ENCODE measurements at places on chromosomes 4 and X.

- no peak for DNase-seq
These were observed 2.2 kb downstream of the SNX25 start for GRCh38 chr4:185211641-185212040.

DNA sequence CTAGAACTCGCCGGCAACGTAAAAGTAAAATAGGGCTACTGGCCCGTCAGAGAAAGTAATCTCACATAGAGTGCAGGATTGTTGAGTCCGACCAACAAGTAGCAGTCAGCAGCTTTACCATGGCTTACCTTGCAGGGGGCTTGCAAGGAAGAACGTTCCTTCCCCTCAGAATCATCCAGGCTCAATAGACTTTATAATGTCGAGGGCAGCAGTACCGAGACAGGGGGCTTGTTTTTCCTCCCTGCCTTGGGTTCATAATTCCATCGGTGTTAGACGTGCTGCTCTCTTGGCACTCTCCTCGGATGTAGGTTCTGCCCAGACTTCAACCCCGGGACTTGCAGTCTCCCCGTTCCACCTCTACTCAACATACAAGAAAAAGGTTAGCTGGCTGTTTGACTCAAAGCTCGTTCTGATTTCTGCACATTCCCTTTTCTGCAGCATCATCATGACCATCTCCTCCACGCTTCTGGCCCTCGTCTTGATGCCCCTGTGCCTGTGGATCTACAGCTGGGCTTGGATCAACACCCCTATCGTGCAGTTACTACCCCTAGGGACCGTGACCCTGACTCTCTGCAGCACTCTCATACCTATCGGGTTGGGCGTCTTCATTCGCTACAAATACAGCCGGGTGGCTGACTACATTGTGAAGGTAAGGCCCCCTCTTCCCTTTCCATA is 1.5 kb downstream of the SLC10A4 start:
- DNase-seq: no peak

GRCh38 chr4:168744021-168744420 is 247.2 kb downstream of the PALLD start:
- DNase-seq: no peak

GRCh38 chrX:152306331-152306730 is 144.8 kb downstream of the GABRA3 start:
- DNase-seq: no peak

DNA sequence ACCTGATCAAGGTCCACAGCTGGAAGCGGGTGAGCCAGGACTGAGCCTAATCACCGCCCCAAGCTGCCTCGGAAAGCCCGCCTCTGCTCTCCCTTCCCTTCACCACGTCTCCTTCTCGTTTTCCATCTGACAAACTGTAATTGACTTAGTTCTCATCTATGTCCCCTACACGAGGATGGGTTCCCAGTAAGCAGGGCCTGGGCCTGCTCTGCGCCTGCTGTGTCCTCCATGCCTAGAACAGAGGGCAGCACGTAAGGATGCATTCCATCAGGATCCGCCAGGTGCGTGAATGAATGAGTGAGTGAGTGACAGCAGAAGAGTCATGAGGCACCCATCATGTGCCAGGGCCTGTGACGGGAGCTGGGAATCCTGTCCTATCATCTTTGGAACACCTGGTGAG is 86.7 kb downstream of the JAKMIP1 start:
- DNase-seq: no peak

DNA sequence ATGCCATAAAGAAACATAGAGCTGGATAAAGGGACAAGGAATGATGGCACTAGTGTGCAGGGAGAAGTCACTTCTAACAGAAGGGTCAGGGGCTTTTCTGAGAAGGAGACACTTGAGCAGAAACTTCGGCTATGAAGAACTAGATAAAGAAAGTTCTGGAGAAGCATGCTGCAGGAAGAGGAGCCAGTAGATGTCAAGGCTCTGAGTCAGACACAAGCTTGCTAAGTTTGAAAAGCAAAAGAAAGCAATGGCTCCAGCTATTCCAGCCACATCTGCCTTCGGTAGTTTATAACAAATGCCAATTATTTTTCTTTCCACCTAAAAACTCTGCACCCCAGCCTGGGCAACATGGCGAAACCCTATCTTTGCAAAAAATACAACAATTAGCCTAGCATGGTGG is 7.5 kb downstream of the NUDT6 start:
- DNase-seq: no peak

- no peak for DNase-seq
These were observed 8.4 kb upstream of the SH3RF1 start for GRCh38 chr4:169279108-169279507.

DNA sequence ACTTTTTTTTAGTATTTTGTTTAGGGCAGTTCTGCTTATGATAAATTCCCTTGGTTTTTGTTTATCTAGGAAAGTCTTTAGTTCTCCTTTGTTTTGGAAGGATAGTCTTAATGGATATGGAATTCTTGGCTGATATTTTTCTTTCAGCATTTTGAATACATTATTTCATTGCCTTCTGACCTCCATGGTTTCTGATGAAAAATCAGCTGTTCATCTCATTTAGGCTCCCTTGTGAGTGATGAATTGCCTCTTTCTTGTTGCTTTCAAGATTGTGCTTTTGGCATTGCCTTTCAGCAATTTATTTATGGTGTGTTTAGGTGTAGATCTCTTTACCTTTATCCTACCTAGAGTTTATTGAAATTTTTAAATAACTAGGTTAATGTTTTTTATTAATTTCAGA is 41.5 kb upstream of the LCORL start:
- no peak for DNase-seq

DNA sequence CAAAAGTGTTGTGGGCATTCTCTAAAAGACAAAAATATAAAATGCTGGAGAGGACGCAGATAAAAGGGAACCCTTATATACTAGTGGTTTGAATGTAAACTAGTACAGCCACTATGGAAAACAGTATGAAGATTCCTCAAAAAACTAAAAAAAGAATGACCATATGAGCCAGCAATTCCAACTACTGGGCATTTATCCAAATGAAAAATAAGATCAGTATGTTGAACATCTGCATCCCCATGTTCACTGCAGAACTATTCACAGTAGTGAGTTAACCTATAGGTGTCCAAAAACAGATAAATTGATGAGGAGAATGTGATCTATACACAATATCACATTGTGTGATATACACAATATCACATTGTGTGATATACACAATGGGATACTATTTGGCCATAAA is 1615.3 kb downstream of the PCDH18 start:
- no peak for DNase-seq

- DNase-seq: no peak
These were observed 4.0 kb downstream of the DIPK2B start for GRCh38 chrX:45196701-45197100.

DNA sequence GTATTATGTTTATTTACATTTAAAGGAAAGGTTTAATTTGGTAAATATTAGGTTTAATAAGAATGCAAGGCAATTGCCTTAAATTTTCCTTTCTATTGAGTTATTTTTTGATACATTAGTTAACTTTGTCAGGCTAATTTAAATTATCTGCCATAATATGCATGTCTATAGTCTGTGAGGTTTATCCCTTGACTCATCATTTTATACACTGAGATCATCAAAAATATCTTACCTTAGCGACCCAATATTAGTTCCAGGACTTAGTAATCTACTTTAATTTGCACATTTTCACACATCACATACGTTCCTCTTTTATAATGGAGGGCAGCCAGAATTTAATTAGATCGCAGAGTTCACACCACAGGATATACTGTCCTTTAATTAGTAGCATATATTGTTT is 999.5 kb upstream of the GRID2 start:
- no peak for DNase-seq

GRCh38 chr4:104022226-104022625 is 302.4 kb upstream of the TACR3 start:
- DNase-seq: no peak

DNA sequence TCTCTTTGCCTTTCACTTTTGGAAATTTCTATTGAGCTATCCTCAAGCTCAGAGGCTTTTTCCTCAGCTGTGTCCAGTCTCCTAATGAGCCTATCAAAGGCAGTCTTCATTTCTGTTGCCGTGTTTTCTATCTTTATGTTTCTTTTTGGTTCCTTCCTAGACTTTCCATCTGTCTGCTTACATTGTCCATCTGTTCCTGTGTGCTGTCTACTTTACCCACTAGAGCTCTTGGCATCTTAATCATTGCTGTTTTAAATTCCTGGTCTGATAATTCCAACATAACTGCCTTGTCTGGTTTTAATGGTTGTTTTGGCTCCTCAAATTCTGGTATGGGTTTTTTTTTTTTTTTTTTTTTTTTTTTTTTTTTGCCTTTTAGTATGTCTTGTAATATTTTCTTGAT is 9.3 kb upstream of the PDE6B start:
- no peak for DNase-seq

- no peak for DNase-seq
These were observed 175.6 kb downstream of the SNCA start for GRCh38 chr4:89661173-89661899.

GRCh38 chrX:55490974-55491373 is 1.3 kb upstream of the USP51 start:
- peak; percentile 13 for DNase-seq

DNA sequence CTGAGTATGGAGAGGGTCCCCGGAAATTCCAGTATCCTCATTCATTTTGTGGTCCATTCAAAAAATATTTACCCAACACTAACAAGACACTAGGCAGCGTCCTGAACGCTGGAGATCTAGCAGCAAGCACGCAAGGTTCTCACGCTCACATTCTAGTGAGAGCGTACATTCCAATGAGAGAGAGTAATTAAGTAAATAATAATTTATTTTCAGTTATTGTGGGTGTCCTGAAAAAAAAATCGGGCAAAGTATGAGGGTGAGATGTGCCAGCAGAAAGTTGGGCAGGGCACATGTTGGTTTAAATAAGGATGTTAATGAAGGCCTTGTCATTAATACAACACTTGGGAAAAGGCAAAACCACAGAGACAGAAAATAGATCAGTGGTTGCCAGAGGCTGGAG is 4.0 kb upstream of the TMEM156 start:
- DNase-seq: no peak

DNA sequence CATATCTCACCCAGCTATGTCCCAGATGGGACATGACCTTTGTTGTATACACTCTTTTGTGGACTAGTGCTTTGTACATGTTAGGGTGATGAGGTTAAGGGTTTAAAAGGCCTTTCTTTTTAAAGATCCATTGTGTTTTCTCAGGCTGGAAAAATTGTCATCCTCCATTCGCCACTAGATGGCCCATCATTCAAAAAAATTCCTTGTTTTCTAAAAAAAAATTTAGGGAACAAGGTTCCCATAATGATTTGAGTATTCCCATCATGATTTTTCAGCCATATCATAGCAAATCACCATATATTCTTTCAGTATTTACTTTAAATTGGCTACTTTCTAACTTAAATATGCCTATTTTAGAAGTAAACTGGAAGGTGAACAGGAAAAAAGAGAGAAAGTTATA is 91.9 kb upstream of the TMEM164 start:
- DNase-seq: no peak

- no peak for DNase-seq
These were observed 265.1 kb upstream of the MAD2L1 start for GRCh38 chr4:120331486-120332370.

- no peak for DNase-seq
These were observed 77.3 kb downstream of the CHRNA9 start for GRCh38 chr4:40412388-40412787.

DNA sequence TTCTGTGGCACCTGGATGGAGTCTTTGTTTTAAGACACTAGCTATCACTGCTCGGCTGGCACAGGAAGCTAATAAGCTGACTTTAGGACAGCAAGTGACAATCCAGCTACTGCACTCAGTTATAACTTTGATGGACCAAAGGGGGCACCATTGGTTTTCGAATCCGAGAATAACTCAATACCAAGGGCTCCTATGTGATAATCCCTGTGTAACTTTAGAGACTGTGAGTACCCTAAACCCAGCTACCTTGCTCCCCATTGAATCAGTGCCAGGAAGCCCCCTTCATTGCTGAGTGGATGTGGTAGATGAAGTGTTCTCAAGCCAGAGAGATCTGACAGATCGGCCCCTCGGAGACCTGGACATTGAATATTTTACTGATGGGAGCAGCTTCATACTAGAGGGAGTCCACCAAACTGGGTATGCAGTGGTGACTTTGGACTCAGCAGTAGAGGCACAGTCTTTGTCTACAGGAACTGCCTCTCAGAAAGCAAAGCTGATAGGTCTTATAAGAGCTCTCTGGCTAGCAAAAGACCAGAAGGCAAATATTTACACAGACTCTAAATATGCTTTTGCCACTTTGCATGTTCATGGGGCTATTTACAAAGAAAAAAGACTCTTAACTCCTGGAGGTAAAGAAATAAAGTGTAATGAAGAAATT is 35.5 kb upstream of the UGT2B7 start:
- DNase-seq: no peak

GRCh38 chr4:47674144-47674543 is 163.7 kb downstream of the CORIN start:
- no peak for DNase-seq

DNA sequence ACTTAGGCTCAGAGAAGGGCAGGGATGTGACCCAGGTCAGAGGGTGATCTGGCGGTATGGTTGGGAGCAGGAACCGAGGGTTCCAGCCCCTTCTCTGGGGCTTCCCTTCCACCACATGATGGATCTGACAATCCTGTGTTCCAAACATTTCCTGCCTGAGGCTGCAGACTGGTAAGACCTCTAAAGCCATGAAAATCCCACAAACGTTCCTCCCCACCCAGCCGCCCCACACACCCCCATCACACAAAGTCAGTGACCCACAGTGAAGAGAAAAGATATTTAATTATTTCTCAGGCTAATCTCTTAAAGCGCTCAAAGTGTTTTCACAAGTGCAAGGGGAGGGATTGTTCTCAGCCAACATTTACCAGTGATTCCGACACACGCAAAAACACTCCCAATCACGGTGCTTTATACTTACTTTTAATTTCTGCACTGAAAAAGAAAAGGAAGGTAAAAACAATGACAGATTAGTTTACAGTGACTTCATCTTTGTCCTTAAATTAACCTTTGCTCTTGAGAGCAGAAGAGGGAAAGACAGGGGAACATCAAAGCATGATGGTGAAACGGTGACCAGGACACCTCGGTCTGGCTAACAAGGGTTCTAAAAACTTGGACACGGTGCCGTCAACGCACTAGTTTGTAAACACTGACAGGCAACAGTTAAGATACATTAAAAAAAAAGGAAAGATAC is 42.4 kb downstream of the WDR1 start:
- DNase-seq: no peak

GRCh38 chr4:1296324-1297022 is 6.8 kb downstream of the MAEA start:
- DNase-seq: no peak

GRCh38 chrX:39819921-39820849 is 277.6 kb downstream of the BCOR start:
- peak; percentile 68 for DNase-seq

DNA sequence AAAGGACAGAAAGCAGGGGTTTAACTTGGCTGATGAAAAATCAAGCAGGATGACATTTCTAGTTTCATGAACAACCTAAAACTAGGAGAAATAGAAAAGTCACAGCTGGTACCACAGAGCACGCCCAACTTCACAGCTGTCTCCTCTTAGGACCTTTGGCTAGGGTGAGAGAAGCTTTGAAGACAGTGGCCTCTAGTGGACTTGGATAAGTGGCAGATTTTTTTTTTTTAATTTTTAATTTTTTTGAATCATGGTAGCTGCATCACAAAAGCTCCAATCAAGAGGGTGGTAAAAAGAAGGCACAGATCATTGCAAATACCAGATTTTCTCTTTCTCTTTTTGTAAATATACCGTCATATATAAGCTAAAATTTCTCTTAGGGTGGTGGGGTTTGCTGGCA is 20.2 kb upstream of the MAP3K15 start:
- no peak for DNase-seq
